Amniotic epithelial cell (primary cell): ENCODE measurements at places on chromosomes 7 and 10.

GRCh38 chr10:74743401-74743800, 83.0 kb upstream of the KAT6B start:
- no peak for DNase-seq

DNA sequence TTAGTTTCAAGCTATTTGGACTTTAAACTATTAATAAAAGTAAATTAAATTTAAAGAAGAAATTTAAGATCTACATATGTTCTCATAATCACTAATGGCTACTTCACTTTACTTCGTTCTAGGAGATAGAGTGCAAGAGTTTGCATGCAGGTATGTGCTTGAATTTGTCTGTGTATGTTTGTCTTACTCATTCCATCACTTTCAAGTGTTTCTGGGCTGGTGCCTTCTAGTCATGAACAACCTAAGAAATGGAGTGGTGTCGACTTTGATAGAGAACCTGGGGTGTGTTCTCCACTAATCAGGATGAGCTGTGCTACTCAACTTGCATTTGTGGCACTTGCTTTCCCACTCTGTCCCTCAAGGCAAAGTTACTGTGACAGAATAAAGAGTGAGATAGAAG, 169.9 kb downstream of the KCND2 start:
- no peak for DNase-seq

DNA sequence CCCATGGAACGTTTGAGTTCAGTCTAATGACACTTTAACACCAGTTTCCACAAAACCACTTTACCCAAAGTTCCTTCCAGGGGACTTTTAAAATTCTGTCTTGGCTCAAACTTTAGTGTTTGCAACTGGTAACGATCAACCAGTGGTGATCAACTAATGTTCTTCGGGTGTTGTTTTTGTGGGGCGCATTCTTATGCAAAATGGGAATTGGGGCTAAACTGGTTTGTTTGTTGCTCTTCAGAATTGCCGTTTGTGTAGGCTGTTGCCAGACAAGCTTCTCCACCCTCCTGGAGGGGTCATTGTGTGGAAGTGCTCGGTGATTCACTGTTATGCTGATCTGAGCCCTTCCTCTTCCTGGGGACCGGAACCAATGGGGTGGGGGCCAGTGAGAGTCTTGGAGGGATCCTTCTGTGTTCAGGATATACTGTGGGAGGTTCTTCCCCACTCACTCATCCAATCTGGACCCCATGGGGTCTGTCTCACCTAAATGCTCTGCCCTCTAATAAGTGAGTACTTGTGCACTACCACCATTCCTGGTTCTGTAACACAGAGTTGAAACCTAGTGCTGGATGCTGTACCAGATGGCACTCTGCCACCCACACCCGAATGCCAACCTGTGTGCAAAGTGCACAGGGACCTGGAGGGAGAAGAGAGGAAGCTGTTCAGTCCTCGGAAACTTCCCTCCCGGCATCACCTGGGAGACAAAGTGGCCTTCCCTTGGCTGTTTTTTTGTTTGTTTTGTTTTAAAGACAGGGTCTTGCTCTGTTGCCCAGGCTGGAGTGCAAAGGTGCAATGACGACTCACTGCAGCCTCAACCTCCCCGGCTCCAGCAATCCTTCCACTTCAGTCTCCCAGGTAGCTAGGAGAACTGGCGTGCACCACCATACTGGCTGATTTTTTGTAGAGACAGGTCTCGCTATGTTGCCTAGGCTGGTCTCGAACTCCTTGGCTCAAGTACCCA, 2.1 kb downstream of the NFE2L3 start:
- no peak for DNase-seq

DNA sequence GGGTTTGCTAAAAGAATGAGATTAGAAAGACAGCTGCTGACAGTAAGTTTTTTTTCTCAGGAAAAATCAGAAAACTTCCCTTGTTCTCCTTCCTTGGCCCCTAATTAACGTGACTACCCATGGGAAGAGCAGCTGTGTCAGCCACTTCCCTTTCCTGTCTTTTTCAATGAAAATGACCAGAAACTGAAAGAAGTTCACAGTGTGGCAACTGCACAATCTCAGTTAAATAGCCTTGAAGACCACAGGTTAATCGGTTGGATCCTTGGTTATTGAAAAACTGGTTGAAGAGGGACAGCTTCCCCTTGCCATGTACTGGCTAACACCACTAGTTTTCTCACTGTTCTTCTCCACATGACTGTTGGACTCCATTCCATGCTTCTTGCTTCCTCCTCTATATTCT, 148.8 kb upstream of the AGR3 start:
- no peak for DNase-seq

DNA sequence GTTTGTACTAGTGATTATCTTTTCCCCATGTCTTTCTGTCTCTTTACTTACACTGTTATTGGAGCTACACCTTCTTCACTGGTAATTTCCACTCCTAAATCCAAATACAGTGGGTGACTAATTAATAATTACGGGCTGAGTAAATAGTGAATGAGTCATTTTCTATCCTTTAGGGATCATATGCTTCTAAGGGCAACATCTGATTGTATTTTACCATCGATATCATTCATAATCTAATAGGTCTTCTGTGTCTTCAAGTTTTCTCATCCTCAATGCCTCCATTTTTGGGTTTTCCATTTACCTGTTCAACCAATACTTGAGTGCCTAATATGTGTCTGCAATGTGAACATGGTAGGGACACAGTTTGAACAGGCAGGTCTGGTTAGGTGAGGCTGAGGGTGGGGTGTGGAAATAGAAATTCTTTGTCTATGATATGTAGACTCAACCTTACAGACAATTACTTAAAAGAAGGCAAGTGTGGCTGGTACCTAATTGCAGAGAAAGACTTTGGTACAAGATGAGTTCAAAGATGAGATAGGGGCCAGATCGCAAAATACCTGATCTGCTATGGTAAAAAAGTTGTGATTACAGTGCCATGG, 5.9 kb upstream of the DHX32 start:
- no peak for DNase-seq

DNA sequence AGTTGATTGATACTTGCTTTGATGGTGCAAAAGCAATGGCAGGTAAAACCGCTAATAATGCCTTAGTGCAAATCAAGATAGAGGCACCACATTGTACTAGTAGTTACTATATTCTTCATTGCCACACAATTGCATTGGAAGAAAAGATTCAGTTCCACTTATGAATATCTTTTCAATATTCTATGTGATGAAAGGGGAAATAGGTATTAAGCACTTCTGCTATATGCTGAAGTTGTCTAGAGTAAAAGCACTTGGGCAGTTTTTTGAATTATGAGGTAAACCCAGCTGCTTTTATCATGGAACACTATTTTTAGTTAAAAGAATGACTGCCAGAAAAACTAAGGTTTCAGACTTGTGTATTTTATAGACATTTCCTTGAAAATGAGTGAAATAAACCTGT, 15.5 kb downstream of the ENTPD7 start:
- no peak for DNase-seq

GRCh38 chr7:7327423-7327822, 145.1 kb downstream of the C1GALT1 start:
- DNase-seq: no peak

DNA sequence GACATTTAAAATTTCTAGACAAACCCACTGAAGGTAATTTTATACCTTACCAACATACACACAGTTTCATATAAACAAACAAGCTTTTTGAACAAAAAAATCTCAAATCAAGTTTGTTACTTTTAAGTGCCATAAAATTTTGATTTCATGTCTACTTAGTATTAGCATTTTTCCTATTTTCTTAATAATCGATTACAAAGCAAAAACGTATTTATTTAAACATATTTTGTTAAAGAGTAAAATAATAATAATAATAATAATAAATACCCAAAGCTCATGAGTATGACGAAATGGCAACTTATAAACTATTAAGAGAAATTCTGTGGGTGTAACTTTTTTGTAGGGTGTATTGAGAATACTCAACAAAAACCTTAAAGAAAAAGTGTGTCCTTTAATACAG, 177.6 kb downstream of the GALNT11 start:
- no peak for DNase-seq

DNA sequence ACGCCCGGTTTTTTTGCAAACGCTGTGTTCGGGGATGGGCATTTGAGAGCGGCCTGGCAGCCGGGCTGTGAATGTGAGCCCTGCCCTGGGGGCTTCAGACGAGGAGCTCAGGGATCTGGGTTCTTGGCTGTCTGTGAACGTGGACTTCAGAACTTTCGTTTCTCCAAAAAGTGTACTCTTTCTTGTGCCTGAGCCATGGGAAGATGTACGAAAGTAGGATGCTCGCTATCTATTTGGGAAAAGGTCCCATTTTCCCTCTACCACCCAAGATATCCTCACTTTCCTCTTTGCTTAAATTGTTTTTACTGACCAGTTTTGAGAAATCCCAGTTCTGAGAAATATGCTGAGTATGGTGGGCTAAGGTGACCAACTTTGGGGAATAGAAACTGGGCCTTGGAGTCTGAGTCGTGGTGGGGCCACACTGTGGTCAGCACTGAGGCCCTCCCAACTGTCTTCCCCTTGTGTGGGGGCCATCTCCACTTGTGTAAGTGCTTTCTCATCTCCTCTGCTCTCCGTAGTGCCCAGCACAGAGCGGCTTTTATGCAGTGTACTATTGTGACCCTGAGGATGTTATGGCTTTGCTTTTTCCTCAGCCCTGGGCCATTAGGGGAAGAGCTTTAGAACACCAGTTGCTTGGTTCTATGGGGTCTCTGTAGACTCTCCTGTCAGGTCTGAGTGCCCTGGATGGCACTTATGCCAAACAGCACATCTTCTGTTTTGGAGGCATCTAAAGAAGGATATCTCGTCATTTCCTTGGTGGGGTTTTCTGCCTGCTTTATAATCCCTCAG, 918 bp downstream of the DBNL start:
- no peak for DNase-seq

GRCh38 chr7:45901566-45901965, 13.3 kb downstream of the IGFBP1 start:
- no peak for DNase-seq

DNA sequence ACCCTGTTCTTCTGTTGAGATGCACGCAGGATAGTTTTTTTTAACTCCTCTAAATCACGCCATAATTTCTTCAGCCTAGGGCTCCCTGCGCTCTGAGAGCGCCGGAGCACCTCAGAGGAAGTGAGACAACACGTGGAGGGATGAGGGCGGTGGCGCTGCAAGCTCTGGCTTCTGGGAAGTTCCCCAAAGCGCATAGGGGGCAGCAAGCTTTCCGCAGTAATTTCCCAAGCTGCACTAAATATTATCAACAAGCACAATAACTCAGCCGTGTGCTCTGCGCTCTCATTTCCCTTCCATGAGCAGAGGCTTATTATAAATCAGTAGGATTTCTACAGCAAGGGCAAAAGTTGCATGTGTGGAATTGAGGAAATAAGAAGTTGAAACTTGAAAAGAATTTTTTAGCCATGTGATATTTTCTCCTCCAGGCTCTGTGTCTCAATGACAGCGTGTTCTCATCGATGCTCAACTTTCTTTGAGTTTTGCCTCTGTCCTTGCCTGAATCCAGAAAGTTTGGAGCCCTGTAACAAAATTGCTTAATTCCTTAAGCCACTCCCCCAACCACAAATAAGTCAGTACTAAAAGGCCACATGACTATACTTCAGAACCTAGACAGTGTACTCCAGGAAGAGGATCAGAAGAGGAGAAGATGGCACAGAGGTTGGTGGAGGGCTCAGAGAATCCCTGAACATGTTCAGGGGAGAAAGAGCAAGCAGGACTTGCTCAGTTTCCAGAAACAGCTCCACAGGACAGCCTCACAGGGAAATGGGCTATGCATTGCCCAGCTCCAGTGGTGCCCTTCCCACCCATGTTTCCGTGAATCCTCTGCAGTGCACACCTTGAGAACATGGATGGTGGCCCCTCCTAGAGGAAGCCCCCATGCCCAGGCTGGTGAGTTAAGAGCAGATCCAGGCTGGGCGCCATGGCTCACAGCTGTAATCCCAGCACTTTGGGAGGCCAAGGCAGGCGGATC, 221.5 kb upstream of the GHITM start:
- no peak for DNase-seq

DNA sequence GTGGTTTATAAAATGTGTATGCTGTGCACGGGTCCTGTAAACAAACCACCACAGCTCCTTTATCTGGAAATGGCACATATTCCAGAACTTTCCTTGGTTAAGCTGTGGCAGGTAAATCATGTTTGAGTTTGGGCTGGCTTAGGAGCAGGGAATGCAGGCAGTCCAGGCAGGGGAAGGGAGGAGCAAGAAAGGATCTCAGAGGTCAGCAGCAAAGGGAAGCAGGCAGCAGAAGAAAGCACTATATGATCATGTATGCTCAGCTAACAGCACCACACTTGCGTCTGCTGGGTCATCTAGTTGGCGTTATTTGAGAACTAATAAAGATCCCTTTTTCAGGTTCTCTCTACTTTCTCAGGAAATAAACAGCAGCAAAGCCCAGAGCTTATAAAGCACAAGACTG, 7.8 kb downstream of the ICA1 start:
- no peak for DNase-seq

- peak; percentile 33 for DNase-seq
Measured at GRCh38 chr10:100357059-100357858, 10.2 kb downstream of the SCD start.

DNA sequence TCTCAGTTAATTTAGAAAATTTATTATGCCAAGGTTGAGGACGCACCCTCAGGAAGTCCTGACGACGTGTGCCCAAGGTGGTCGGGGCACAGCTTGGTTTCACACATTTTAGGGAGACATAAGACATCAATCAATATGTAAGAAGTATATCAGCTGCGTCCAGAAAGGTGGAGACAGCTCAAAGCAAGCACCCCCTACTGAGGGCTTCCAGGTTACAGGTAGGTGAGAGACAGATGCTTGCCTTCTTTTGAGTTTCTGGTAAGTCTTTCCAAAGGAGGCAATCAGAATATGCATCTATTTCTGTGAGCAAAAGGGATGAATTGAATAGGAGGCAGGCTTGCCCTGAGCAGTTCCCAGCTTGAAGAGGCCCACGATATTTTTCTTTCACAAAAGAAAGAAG, 614.3 kb downstream of the XPNPEP1 start:
- DNase-seq: no peak

GRCh38 chr10:101762736-101763135, 13.2 kb downstream of the FGF8 start:
- DNase-seq: no peak

DNA sequence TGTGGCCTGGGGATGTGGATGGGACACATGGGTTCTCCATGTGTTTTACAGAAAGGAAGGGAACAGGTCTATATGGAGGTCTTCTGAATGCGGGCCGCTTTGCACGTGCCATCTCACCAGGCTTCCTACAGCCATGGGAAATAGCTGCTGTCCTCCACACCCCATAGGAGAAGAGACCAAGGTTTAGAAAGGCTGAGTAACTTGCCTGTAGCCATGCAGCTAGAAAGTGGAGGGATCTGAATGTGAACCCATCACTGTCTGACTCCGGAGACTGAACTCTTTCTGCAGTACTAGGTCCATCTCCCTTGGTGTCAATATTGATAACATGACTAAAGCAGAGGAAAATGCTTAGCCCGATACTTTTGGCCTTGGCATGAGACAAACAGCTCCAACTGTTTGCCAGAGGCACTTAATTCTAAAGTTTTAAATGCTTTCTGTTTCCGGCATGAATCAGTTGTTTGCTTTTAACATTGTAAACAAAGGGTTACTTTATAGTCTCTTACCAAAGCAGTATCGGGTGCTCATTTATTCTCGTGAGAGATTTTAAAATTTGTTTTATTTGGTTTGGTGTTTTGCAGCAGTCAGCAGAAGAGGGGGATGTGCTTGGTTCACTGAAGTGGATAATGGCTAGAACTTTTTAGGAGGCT, 64.8 kb upstream of the LOXL4 start:
- no peak for DNase-seq

- no peak for DNase-seq
Measured at GRCh38 chr7:133398506-133398905, 145.6 kb downstream of the EXOC4 start.

GRCh38 chr7:2037808-2038522, 194.8 kb downstream of the MAD1L1 start:
- peak; percentile 58 for DNase-seq

- DNase-seq: no peak
Measured at GRCh38 chr7:24608504-24608903, 35.3 kb downstream of the PALS2 start.

GRCh38 chr7:108270385-108271015, 140.3 kb upstream of the LAMB4 start:
- DNase-seq: no peak
